Activated T-helper 9 cell treated with anti-CD3 and anti-CD28 coated beads, Interleukin-2, amount 50 U/mL, for 16 hours (primary cell): ENCODE measurements at places on chromosomes 6 and 20.

GRCh38 chr6:33279971-33280511 is 3.1 kb downstream of the B3GALT4 start:
- no peak for DNase-seq

DNA sequence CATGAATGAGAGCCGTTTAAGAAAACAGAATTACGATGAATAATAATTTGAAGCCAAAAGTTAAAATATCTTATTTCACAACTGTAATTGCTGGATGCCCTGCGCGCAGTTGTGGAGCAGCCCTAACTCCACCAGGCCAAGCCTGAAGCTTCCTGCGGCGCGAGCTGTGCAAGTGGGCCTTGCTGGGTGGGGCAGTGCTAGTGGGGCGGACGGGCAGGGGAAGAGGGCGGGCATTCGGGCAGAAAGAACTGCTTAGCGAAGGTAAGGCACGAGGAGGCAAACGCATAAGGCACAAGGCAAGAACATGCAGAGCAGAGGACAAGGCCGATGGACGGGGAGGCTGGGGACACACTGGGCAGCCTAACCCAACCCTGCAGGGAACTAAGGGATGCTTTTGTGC is 2.3 kb downstream of the HLA-DQB2 start:
- DNase-seq, result no peak

DNA sequence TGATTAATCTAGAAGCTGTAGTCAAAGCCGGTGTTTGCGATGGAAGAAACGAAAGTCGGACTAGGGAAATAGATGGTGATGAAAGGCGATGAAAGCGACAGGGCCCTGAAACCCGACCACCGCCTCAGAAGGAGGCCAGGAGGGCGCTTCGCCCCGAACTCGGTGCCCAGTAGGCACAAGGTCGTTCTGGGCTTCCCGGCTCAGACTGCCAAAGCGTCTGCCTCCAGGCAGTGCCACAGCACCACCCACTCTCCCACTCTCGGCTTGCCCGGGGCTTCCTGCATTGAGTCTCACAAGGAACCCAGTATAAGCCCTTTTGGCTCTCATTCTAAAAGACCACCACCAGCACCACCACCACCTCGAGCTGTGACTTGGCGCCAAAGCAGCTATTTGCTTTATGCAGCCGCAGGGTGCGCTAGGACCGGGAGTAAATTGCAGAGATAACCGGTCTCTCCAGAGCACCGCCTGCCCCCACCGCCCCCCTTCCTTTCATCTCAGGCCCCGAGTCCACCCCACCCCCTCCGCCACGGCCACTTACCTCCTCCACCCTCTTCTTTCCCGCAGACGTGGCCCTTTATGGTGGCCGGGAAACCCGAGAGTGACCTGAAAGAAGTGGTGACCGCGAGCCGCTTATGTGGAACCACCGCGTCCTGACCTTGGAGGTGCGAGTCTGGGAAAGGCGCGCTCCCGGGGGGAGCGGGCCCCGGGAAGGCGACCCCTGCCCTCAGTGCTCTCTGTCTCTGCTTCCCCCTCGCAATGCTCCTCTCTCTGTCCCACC is 2.4 kb downstream of the TCF21 start:
- no peak for DNase-seq

DNA sequence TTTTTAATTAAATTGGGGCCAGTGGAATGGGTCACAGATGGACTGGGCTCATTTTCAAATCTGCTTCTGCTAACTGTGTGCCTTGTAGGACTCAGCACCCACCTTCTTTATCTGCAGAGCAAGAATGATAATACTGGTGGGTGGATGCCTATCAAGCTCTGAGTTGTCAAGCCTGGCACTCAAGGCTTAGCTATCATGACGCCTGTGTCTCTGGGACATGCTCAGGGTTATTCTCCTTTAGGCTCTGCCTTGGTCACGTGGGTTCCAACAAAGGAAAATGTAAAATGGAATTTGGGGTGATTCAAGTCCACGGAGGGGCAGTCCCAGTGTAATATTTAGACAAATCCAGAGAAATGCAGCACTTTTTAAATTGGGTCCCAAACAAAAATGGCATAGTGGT is 202.3 kb downstream of the TSHZ2 start:
- DNase-seq, result no peak

- DNase-seq, result peak; percentile 68
Observed at GRCh38 chr6:225121-225721, 67.1 kb upstream of the DUSP22 start.

DNA sequence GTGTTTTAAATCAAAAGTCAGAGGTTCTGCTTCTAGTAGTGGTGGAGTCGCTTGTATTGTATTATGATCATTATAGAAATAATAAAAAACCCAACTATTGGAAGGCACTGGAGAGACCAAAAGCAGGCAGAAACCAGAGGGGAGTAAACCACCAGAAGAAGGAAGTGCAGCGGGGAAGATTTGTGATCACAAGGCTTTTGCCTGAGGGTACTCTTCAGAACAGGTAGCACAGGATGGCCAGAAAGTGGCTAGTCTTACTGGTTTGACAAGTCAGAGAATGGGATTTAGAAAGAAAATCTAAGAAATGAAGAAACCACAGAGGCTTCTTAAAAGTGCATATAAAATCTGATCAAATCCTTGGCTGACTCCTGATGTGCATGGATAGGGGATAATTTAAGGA is 24.0 kb downstream of the MAPK13 start:
- no peak for DNase-seq

GRCh38 chr6:43968110-43968965 is 158.9 kb downstream of the MRPL14 start:
- DNase-seq, result no peak

DNA sequence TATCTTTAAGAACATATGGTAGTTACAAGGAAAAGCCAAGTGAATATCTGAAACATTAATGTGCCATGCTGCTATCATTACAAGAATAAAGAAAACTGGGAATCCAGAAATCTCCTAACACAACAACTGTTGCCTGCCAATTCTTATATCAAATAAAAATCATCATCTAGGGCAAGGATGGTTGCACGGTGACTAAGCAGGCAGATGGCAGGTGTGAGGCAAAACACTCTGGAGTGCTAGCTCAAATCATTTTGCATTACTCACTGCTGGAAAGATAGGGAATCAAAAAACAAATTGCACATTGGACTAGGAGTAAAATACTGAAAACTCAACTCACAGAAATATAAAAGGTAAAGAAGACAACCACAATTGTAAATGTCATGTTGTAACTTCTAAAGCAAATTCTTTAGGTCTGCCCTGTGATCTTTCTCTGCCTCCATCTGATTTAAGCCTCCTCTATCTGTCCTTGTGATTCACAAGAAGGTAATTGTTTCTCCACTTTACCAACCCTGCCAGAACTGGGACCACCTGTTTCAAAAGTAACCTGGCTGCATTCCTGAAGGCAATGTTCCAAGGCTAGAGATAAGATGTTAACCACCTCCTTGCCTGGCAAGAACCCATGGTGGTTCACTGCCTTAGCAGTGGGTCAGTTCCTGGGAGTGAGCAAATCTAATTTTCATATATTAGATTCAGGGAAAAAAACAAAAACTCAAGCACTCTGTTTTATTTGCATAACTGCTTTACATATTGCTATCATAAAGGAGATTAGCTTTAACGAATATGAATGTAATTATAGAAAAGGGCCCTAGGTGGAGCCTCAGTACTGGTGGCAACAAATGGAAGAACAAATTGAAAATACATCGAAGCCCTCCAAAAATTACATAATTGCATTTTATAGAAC is 33.1 kb upstream of the LCA5 start:
- DNase-seq, result no peak

DNA sequence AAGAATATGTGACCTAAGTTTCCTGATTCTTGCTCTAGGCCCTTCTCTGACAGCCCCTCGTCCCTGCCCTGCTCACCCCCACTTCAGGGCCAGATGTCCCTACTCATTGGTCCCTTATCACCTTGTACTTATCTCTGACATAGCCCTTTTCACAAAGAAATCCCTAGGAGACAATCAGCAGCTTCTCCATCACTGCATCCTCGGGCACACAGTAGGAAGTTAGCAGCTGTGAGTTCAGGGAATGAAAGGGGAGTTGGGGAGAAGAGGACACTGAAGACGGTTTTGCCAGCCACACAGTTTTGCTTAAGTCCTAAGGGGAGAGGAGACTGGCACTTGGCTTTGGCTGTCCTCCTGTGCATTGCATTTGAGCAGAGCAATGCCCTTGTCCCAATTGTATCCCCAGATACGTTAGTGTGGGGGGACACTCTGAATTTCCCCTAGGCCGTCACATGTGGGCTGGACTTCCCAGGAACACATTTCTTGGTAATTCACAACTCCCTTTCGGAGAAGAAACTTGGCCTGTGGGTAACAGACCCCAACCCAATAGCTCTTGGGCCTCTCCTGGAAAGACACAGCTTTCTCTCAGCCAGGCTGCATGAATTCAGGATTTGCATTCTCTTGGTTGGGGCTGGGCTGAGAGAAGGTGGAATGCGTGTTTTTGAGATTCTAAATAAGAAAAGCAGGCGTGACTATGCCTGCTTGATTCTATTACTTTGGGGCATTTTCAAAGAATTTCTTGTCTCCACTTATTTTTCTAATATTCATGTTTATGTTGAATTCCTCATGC is 177.6 kb downstream of the UST start:
- no peak for DNase-seq

GRCh38 chr6:169253337-169254238 is at the start of gene THBS2:
TSS of gene THBS2 (minus strand) at chr6:169253846. CDS start at chr6:169250784, 3,062 bp downstream.
- no peak for DNase-seq
